DMS 273 treated with DMSO at 0.1 percent for 48 hours (cell line): ENCODE measurements at places on chromosomes 16 and 17.

- DNase-seq: no peak
These were observed 561 bp upstream of the HERPUD1 start for GRCh38 chr16:56931271-56931891.

GRCh38 chr17:80145076-80146075 is 1.6 kb downstream of the EIF4A3 start:
- no peak for DNase-seq

DNA sequence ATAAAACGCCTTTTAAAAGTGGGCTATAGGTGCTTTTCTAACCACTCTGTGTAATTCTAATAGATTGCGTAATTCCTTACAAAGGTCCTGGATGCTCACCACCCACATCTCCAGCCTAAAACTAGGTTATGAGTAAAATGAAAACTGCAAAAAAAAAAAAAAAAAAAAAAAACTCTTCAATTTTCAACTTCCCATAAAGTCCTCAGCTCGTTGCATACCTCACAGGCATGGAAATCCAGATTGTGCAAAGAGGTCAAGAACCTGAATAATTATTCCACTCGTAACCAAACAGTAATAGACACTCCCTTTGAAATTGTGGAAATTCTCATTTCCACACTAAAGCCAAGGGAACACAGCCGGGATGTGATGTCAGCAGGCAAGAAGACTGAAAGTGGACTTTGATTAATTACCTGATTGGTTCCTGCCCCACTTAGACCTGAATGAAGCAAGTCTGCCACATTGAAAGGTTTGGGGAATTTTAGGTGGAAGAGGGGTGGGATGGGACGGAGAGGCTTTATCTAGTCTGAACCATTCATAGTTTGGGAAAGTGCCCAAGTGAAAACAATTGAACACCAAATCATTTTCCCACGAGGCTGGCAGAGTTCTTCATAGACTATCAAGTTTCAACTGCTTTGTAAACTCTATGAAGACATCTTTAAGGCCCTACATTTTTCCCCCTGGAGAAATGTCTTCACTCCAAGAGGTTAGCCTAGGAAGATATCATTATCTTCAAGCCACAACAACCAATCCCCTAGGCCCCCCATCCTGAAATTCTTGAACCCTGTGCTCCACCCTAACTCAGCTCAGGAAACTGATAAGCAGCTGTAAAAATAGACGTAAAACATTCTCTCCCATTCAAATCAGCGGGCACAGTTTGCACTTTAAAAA is 49.1 kb upstream of the TANC2 start:
- DNase-seq: no peak

- no peak for DNase-seq
These were observed 873.5 kb upstream of the EEF2KMT start for GRCh38 chr16:5971106-5971505.

DNA sequence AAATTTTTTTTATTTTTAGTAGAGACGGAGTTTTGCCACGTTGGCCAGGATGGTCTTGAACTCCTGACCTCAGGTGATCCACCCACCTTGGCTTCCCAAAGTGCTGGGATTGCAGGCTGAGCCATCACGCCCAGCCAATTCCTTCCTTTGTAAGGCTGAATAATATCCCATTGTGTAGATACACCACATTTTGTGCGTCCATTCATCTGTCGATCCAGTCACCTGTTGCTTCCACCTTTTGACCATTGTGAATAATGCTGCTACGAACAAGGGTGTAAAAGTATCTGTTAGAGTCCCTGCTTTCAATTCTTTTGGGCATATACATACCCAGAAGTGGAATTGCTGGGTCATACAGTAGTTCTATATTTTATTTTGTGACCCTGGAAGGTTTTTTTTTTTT is 15.3 kb downstream of the TRPV2 start:
- DNase-seq: no peak

DNA sequence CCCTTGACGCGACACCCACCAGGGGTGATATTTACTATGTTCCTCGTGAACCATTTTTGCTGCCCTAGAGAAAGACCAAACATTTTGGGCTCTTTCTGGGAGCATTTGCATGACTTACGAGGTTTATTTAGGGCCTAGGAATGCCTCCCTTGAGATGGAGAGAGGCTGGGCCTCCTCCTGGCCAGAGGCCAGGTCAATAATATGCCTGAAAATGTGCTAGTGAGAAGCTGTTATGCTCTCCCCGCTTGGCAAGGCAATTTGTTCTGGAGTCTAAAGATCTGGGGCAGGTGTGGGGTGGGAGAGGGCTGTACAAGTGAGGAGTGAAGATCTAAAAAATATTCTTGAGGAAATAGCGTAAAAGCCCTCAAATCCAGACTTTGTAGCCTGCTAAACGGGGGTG is 587.3 kb upstream of the CDH5 start:
- no peak for DNase-seq

DNA sequence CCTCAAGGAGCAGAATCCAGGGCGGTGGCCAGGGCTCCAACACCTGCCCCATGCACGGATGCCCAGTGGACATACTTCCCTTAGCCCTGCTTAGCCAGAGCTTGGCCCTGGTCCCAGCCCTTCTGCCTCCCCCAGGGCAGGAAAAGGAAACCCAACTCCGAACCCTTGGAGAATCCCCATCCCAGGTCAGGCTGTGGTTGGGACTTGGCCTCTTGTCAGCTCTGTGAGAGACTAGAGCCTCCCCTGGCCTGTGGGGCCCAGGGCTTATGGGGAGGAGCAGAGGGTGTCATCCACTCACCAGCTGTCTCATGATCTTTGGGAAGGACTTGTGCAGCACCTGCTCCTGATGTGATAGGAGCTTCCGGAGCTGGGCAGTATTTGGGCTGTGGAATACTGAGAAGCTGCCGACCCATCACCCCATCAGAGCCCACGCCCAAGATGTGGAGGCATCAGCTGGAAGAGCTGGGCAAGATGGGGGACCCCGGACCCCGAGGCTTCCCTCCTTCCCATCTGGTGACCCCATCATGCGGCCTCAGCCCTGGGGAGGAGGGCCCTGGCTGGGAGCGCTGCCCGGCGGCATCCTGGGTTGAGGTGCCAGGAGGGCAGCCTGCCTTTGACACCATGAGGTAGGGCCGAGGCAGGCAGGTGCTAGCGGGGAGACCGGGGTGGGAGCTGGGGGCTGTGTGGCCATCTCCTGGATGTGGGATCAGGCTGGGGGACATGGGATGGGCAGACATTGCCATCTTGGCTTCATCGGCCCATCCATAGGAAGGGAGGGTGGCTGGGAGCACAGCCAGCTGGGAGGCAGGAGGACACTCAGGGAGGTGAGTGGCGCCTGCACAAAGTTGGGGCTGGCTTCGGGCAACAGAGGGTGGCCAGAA is 45.1 kb downstream of the TNFRSF13B start:
- DNase-seq: no peak

GRCh38 chr16:51376080-51376479 is 225.0 kb upstream of the SALL1 start:
- DNase-seq: no peak

GRCh38 chr17:49338883-49339282 is 23.2 kb downstream of the ZNF652 start:
- no peak for DNase-seq

- no peak for DNase-seq
These were observed 4.6 kb downstream of the PRSS21 start for GRCh38 chr16:2821487-2822157.

GRCh38 chr16:84597931-84598351 is 19.9 kb downstream of the COTL1 start:
- no peak for DNase-seq

DNA sequence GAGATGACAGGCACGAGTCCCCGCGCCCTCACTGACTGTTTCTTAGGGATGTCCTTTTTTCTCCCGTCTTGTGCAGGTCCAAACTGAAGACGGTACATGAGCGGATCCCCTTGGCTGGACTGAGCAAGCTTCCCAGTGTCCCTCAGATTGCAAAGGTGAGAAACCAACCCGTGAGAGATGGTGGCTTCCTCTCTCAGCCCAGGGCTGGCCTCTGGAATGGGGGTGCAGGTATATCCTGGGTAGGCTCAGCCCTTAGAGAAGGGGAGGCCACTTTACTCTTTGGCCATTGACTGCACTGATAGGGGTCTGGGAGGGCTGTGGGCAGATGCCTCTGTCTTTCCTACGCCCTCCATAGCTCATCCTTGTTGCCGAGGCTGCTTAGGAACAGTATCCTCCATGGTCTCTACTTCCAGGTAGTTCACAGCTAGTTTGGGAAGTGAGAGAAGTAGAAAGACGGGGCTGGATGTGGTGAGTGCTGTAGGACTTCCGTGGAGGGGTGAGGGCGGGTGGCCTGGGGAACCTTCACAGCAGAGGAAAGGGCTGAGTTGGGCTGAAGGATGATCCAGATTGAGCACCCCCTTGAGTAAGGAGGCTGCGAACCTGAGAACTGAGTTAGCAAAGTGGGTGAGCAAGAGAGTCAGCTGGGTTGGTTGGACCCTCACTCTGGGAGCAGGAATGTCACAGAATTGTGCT is 83.0 kb downstream of the OR1D5 start:
- no peak for DNase-seq

GRCh38 chr16:3459401-3460090 is 16.1 kb downstream of the NAA60 start:
- DNase-seq: no peak

DNA sequence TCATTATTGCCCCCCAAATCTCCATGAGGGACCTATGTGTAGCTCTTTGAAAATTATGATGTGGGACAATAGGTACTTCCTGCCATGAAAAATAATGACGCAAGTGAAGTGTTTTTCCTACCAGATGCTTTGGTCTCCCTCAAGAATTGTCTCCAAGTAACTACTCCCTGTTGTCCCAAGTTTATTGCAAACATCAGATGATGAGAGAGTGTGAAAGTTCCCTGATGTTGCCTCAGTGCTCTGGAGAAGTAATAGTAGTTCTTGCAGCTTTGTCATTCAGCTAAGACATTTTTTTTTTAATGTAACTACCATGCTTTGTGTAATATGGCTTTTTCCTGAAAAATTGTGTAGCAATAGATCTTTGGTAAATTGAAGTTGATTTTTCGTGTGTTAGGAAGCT is 20.1 kb downstream of the LPCAT2 start:
- no peak for DNase-seq

DNA sequence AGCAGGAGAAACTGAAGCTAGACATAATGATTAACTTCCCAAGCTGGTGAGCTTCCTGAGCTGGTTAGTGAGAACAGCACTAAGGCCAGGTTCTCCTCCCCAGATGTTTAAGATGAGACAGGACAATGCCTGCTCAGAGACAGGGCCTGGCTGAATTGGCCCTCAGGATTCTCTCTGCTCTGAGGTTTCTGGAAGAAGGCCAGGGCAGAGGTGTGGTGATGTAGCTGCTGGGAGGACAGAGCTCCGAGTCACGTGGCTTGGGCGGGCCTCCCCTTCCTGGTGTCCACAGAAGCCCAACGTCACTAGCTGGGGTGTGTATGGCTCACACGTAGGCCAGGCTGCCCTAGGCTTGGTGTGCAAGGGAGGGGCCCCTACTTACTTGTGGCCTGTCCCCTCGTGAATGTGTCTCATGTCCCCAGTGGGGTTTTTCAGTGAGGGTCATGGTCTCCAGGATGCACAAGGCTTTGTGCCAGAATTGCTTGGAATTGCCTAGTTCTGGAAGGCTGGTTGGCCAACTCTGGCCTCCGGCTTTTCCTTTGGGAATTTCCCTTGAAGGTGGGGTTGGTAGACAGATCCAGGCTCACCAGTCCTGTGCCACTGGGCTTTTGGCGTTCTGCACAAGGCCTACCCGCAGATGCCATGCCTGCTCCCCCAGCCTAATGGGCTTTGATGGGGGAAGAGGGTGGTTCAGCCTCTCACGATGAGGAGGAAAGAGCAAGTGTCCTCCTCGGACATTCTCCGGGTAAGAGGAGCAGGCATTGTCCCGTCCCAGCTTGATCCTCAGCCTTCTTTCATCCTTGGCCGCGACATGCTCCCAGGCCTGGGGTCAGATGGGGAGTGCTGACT is 3.4 kb downstream of the NOD2 start:
- DNase-seq: no peak

- no peak for DNase-seq
These were observed 526 bp downstream of the CBFB start for GRCh38 chr16:67029254-67030096.

DNA sequence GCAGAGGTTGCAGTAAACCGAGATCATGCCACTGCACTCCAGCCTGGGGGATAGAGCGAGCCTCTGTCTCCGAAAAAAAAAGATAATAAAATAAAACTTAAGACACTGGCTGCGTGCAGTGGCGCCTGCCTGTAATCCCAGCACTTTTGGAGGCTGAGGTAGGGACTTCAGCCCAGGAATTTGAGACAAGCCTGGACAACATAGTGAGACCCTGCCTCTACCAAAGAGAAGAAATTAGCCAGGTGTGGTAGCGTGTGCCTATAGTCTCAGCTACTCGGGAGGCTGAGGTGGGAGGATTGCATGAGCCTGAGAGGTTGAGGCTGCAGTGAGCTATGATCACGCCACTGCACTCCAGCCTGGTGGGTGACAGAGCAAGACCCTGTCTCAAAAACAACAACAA is 26.6 kb downstream of the RARA start:
- no peak for DNase-seq

DNA sequence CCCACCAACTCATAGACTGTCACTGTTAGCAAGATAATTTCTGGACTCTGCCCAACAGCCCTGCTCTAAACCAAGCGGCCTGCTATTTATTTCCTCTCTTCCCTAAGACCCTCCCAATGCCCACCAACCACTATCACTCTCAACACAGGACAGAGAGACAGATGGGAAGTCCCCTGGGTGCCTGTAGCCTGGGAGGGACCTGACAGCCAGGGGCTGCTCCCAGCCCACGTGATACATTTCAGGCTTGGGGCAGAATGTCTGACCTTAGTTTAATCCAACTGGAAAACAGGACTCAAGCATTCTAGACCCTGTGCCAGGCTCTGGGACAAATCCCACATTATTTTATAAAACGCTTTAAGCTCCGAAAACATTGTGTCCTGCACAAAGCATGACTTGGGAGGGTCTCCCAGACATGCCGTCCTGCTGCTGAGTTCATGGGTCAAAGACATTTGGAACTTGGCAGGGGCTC is 23.6 kb downstream of the XYLT1 start:
- no peak for DNase-seq

DNA sequence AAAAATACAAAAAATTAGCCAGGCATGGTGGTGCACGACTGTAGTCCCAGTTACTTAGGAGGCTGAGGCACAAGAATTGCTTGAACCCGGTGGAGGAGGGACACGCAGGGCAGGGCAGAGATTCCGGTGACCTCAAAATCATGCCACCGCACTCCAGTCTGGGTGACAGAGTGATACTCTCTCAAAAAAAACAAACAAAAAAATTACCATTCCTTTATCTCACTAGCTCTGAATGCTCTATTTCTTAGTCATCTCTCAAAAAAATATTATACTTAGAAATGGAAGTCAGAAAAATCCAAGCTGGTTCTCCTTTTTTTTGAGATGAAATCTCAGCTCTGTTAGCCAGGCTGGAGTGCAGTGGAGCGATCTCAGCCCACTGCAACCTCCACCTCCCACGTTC is 40.8 kb downstream of the SPOP start:
- DNase-seq: no peak
